ENCODE measurements at places on chromosomes 7 and 10.

DNA sequence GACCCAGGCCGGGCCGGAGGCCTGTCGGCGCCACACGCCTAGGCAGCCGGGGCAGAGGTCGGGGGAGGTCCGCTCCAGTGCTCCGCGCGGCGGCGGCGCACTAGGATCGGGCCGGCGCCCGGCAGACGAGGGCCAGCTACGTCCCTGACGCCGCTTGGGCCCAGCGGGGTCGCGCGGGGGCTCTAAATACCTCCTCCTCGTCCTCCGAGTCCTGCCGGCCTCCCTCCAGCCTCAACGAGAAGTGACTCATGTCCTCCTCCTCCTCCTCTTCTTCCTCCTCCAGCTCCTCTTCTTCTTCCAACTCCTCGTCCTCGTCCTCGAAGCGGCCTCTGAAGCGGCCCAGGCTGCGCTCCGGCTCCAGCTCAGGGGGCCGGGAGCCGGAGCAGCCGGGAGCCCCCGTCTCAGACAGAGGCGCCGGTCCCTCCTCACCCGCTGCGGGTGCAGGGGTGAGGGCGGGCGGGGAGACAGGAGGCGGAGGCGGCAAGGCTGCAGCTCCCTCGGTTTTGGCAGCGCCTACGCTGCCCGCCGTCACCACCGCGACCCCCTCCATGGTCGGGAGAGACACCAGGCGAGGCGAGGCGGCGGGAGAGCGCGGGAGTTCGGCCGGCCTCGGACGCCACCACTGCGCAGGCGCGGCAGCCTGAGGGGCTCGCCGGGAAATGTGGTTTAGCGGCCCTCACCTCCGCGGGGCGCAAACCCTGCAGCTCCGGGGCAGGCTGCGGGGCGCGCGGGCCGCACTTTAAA, at the start of gene PCGF6:
Gene PCGF6, minus strand, starts transcription at position 624 of the 744 bp plus-strand sequence. Its CDS starts 74 bp downstream, at position 550.
- DNase-seq: peak; percentile 76

DNA sequence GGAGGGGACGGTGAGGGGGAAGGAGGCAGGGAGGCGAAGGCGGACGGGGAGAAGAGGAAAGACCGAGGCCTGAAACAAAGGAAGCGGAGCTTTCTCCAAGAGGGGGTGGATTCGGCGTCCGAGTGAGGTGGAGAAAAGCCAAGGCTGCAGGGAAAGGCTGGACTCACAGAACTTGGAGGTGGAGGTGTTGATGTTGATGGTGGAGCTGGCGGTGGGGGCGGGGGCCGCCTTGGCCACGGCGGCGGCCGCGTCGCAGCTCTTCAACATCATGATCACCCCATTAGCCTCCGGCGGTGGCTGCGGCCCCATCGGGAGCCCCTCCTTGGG, 578 bp downstream of the CACUL1 start:
- peak; percentile 57 for DNase-seq

DNA sequence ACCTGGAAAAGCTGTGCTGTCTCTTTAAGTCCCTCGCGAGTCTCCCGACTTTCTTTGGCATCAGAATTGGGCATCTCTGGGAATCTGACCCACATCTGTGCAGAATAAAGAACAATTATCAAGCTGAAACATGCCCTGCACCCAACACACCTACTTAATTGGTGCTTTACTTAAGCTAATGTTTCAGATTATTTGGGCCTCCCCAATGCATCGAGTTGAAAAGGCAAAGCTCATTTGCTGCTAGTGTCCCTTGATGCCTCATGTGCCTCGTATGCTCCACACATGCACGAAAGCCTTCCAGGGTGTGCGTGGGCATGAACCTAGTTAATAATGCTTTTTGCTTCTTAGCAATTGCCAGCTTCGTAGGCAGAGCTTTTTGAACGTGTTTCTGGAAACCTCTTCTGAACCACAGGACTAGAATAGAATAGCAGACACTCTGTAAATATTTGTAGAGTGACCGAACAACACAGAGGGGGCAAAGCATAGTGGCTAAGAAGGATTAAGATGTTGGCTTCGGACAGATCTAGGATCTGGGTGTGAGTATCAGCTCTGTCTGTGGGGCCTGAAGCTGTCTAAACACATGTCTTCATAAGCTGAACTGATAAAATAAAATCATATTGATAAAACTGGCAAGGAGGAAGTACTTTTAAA, 26.7 kb upstream of the FGFR2 start:
- DNase-seq: no peak

GRCh38 chr7:13321316-13321715, 633.9 kb downstream of the ARL4A start:
- no peak for DNase-seq

DNA sequence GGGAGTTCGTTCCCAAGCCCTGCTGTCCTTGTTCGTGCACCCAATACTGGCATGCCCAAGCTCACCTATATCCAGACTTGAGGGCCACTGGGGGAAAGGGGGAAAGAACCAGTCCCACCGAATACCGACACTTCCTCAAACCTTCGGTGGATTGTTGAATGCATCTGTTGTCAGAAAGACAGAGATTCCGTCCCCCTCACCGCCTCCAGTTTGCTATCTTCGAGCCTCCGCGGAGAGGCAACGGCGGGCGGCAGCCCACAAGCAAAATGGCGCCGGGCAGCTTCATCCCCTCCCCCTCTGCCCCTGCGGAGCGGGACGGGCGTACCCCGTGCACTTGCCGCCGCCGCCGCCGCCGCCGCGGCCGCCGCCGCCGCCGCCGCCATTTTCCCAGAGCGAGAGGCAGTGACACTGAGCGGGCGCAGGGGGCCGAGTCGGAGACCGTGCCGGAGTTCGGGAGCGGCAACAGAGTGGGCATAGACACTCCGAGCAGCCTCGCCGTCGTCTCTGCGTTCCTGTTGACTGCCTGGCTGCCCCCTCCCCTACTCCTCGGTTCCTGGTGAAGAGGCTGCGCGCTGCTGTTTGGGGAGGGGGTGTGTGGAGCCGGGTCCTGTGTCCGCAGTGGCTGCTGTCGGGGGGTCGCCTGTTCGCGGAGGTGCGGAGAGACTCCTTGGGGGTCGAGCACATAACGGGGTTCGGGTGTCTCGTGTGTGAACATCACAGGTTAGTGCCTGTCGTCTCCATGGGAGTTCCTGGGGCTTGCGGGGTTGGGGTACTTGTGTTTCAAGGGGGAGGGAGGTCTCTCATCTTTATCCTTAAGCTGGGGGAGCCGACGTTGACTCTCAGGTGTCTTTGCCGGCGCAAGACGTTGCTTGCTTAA, at the start of gene KMT2E:
Gene KMT2E, plus strand, starts transcription at position 390 of the 877 bp plus-strand sequence. CDS start 26,748 bp downstream, outside the sequence.
- DNase-seq: peak; percentile 80

DNA sequence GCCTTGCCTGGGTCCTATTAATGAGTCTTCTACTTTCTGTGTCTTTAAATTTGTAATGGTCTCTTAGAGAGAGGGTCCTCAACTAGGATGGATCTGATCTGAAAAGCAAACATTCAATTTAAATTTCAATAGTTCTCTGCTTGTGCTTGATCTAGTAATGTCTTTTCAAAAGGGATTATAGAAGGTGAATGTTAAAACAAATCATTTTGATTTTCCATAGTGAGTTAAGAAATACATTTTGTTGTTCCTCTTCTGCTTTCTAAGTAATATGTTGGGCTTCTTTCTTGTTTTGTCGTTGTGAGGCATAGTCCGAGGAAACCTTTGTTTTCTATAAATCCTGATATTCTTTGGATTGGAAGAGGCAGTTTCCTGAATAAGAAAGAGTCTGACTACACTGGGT, 18.8 kb downstream of the NRF1 start:
- no peak for DNase-seq

DNA sequence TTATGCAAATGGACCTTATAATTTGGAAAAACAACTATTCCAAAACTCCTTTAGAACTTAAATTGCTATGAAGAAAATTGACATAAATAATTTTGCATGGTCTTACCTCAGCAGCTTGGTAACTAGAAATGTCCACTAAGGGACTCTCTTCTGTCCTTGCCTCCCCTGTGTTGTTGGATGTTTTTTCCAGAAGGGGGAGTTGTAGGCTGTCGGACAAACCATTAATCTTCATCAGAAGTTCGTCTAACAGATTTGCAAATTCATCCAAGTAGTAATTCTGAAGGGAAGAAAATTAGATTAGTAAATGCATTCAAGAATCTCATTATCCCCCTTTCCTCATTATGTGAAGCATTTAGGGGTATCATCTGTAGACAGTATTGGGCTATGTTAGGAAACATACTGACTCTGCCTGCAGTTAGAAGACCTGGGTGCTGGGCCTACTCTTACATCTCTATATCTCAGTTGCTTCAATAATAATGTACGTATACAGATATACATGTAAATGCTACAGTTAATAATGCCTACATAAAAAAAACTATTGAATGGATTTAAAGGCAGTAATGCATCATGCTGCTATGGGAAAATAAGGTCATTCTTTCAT, 155.6 kb downstream of the PKD1L1 start:
- DNase-seq: no peak

DNA sequence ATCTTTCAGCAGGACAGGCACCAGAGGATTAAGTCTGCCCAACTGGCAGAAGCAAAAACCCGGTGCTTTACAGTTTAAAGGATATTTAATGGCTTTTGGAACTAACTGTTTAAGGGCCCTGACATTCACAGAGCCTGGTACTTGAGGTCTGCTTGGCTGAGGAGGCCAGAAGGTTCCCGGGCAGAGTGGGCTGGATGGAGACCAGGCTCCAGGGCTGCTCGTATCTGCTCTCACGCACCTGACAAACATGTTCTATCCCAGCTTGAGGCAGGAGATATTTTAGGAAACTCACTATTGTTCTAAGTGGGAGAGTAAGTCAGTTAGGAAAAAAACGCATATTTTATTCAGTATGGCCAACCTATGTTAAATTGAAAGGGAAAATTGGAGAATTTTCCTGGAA, 143.5 kb downstream of the ZMYND11 start:
- no peak for DNase-seq

DNA sequence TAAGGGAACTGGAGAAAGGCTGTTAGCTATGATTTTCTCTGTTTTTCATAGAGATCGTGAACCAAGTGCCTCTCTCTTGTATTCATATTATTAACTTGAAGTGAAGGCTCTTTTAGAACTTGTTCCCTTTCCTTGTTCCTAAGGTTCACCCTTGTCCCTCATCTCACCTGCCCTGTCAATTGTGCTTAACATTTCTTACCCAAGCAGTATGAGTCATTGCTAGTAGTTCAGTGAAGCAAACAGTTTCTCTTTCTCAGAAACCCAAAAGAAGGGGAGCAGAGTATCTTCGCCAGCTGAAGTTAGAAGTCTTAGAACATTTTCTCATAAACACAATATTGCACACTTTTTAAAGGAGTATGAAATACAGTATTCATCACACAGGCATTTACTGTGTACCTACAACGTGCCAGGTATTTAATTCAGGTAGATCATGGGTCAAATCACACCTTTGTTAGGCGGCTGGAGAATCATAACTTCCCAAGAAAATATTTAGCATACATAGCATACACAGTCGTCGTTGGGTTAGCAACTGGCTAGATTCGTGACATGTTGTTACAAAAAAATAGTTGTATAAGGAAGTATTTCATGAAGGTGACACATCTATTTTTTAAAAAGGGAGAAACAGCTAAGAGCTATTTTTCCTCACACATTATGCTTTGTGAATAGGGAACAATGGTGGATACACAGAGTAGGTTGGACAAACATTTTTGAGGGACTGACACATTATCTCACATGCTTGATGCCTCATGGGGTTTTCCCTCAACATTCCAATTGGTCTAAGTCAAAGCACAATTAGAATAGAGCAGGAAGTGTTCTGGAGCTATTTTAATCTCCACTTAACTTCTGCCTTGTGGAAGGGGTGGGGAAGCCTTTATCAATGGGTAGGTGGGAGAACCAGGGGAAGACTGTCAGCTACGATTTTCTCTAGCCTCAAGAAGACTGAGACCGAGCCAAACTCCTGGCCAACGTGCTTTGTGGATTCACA, 13.2 kb downstream of the HDAC9 start:
- no peak for DNase-seq

- DNase-seq: no peak
These were observed 76.6 kb downstream of the SUGCT start for GRCh38 chr7:40211276-40212003.

- no peak for DNase-seq
These were observed 1.3 kb downstream of the STAMBPL1 start for GRCh38 chr10:88881320-88881719.

GRCh38 chr10:10310498-10310897, 707.2 kb upstream of the CELF2 start:
- DNase-seq: no peak

GRCh38 chr10:7697426-7697825, 5.7 kb upstream of the ITIH2 start:
- DNase-seq: no peak

DNA sequence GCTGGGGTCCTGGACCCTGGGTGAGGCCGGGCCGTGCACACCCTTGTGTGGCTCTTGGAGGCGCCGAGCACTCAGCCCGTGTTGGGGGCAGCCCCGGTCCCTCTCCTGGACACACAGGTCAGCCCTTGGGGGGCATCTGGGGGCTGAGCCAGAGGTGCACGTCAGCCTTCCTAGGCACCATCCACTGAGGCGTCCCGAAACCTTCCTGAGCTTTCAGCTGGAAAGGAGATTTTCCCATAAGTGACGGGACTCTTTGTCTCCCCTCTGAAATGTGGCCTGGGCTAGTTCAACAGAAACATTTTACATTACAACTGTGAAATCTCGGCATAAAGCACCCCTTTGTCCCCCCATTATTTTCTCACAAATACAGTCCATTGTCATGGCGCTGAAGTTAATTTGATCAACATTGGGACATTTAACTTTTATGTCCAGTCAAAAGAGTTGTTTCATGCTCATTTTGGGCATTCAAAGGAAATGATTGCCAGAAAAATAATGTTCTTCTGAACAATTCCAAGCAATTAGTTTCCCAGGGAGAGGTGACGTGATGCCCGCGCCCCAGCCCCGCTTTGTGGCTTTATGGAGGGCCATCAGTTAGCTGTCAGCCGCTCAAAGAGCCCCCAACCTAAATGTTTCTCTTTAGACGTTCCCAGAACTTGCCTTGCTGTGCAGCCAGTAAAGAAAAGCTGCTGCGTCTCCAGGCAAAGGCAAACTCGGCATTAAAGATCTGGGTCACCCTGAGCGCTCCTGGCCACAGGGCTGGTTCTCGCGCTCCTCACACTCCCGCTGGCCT, 70.8 kb downstream of the NKX6-2 start:
- peak; percentile 36 for DNase-seq

- DNase-seq: no peak
These were observed 27.1 kb downstream of the PRF1 start for GRCh38 chr10:70575486-70575873.

- DNase-seq: no peak
These were observed 43.2 kb downstream of the ALDH18A1 start for GRCh38 chr10:95613330-95613729.

DNA sequence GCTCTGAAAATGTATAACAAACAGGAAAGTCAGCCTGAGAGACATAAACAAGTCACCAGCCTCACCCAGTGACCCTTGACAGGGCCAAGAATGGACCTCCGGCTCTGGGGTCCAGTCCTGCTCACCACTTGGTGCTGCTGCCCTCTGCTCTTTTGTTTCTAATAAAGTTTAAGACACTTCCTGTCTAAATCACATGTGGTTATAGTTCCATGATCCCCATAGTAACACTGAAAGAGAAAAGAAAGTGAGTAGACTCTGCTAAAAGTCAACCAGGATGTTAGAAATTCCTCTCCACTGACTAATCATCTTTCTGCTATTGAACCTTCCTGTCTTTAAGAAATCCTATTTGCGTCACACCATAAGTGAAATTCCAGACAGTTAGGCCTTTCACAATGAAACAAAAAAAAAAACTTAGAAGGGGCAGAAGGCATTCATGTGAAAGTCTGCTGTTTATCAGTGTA, 179.2 kb upstream of the BET1 start:
- DNase-seq: no peak

Data from RWPE2 (cell line).